Neural crest cell (in vitro differentiated cells): ENCODE measurements at places on chromosomes 11 and 22.

GRCh38 chr11:43992834-43993637 lies 50.6 kb downstream of the C11orf96 start:
- no peak for DNase-seq

DNA sequence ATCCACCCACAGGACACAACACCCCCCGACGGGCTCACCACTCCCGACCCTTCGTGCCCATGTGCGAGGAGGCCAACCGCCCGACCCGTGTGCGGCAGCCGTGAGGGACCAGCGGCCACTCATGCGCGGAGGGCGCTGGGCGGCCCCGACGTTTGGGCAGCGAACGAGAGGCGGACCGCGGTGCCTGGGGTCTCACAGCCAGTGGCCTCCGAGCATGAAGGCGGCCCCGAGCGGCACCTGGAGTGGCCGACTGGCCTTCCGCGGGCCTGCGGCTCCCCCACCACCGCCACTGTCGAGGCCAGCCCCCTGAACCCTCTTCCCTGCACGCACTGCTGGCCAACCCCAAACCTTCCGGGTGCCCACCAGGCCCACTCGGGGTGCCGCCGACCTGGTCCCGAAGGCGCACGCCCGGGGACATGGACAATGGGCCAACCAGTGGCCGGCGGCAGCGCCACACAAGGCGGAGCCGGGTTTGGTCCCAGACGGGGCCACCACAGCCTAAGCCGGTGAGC lies 4274.9 kb upstream of the OR11H1 start:
- DNase-seq: no peak

- DNase-seq: no peak
Measured at GRCh38 chr22:36252754-36253522, at the start of gene APOL1. TSS of gene APOL1 (plus strand) at chr22:36253133. CDS start at chr22:36254956, 1,823 bp downstream.

GRCh38 chr11:97290464-97291041 lies 900.7 kb downstream of the JRKL start:
- DNase-seq: no peak

DNA sequence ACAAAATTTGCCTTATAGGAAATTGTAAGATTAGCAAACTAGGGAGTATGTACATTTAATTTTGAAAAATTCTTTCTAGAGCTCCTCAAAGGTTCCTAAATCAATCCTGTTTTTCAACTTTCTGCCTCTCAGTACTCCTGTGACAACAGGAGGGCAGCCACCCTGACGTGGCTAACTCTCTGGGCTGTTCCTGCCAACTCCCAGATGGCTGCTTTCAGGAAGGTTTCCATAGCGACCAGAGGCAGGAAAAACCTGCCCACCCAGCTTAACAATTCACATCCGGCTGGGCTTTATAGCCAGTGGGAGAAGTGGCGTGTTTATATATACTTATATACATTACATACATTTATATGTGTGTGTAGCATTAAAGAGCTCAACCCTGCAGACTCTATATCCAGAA lies 26.5 kb downstream of the SGSM3 start:
- DNase-seq: no peak

- DNase-seq: no peak
Measured at GRCh38 chr11:69711822-69712801, 8.3 kb upstream of the FGF19 start.
